ENCODE measurements at places on chromosomes 11 and 22.

DNA sequence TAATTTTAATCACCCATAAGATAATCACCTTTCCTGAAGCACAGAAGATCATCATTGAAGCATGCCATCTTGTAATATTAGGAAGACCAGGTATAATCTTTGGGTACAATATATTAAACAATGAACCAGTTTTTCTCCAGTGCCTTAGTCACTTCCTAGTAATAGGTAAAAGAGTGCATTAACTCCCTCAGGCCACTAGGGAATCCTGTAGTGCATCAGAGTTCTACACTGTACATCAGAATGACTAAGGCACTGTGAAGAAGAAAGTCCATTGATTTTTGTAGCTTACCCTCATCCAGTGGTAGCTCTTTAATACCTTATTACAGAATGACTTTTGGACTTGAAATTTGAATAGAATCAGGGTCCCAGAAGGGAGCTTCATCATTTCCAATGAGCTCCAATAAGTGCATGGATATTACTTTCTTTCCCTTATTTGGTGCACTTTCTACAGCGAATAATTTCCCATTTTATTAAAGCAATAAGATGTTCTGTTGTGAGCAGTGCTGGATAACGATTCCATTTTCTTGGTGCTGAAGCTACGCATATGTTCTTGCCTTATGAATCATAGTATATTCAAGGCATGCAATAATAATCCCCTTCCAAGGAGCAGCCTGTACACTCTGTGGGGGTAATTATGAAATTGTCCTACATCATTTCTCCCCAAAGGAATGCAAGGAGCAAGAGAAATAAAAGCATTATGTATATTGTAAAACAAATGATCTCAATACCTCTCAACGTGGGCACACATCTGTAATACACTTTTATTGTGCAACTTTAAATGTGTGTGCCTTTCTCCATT lies 4.7 kb downstream of the C11orf87 start:
- no peak for DNase-seq

DNA sequence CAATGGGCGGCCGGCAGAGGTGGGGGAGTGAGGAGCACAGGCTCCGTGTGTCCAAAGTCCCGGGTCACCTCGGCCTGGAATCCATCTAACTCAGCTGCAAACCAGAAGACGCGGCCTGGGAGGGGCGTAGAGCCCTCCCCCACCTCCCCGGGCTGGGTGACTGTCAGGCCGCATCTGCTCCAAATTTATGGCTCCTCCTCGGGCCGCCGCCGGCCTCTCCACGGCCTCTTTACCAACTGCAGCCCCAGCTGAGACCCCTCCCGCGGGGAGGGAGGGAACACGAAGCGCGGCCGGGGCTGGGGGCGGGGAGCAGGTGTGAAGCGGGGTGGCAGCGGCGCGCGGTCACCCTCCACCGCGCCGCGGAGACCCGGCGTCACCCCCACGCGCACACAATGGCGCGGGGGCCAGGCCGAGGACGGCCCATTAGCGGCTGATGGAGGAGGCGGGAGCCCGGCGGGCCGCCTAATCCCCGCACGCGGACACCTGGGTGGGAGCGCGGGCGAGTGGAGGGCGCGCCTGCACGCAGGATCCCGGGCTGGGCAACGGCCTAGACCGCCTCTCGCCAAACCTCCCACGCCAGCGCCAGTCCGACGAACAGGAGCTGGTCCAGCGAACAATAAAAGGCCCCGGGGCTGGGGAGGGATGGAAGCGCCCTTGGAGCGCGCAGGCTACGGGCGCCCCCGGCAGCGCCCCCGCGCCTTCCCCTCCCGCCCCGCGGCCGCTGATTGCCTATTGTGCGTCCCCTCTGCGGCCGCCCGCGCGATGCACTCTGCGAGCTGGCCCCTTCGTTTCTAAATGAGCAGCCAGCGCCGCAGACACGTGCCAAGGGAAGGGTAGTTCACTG lies 25.9 kb upstream of the ROBO3 start:
- DNase-seq: no peak

GRCh38 chr11:92740276-92740675 lies 229.2 kb upstream of the MTNR1B start:
- no peak for DNase-seq

- peak; percentile 68 for DNase-seq
Observed at GRCh38 chr11:116986521-116987105, 111.6 kb downstream of the SIK3 start.

- DNase-seq: peak; percentile 26
Observed at GRCh38 chr11:78567209-78567608, 7.5 kb downstream of the NARS2 start.

- DNase-seq: peak; percentile 94
Observed at GRCh38 chr11:16891964-16892363, 122.2 kb downstream of the PLEKHA7 start.

All from AG08395 (cell line).